ENCODE measurements at places on chromosomes 3 and 15.

GRCh38 chr3:11661052-11661656 is 17.4 kb upstream of the VGLL4 start:
- no peak for DNase-seq

- DNase-seq, result no peak
These were observed 196.7 kb downstream of the ISL2 start for GRCh38 chr15:76533060-76533820.

DNA sequence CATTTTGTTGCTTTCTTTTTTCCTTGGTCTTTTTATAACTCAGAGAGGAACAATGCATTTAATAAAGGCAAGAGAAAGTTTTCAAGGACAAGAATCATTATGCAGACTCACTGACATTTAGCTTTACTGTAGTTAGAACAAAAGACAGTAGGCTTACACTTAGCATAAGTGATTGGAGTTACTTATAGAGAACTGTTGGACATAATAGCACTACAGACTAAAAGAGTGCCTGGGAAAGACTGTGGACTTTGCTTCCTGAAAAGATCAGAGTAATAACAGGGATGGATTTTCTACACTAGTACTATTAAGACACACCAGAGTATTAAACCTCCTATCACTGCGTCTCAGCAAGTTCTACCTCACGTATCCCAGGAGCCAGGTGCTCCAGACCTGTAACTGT is 39.3 kb upstream of the SPRED1 start:
- DNase-seq, result no peak

DNA sequence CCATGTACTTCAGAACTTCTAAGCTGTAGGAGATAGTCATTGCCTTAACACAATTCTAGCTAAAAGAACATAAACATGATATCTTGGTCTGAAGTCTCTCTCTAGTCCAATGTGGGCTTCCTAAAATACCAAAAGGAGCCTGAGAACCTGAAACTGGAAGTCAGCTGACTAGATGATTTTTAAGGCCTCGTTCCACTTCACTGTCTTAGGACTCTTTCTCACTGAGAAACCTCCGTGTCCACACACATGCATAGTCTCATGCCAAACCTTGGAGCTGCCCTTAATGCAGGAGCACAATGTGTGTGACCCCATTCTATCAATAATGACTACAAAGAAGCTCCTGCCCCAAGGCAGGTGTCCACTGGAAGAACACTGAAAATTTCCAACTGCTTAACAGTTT is 87.7 kb downstream of the ETFA start:
- no peak for DNase-seq

DNA sequence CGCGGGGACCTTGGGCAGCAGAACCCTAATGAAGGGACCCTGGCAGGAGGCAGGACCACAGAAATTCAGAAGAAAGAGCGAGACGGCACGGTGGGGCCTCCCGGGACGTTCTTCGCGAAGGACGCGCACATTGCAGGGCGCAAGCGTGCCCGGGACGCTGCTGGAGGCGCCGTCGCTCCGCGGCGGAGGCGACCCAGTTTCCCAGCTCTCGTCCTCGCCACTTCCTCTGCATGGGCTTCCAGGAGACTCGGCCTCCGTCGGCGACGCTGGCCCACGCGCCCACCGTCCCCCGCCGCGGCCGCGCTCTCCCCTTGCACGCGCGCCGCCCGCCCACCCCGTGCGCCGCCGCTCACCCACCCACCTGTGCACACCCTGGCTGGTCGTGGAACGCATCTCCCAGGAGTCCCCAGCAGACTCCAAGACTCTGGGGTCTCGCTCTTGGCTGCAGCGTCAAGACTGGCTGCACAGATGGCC is 31.8 kb upstream of the SMAD3 start:
- no peak for DNase-seq

DNA sequence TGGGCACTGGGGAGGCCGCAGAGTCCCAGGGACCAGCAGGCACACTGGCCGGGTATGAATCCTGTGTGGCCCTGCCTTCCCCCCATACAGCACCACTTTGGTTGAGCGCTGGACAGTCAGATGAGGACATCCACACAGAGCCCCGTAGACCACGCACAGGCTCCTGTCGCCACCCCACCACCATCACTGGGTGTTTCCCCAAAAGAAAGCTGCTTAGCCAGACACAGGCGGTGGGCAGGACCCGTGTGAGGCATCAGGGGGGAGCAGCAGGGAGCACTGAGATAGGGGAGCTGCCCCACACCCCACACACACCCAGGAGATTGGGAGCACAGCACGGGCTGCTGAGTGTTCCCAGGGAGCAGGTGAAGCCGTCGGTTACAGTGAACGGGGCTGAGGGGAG is 42.4 kb upstream of the SLC41A3 start:
- no peak for DNase-seq

DNA sequence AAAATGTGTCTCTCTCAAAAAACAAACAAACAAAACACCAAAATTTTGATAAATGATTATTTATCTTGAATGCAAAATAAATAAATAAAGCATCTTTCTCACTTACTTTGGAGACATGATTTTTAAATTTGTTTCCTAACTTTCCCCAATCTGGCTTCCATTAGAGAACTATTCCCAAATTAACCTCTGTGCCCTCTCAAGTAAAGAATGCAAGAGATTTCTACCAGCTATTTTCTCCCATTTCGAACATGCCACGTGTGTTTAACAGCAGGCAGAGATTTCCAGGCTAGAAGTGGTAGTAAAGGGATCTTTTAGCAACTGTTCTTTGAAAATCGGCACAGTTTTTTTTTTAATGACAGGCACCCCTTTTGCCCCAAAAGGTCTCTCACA is 269.1 kb downstream of the SHQ1 start:
- DNase-seq, result no peak

DNA sequence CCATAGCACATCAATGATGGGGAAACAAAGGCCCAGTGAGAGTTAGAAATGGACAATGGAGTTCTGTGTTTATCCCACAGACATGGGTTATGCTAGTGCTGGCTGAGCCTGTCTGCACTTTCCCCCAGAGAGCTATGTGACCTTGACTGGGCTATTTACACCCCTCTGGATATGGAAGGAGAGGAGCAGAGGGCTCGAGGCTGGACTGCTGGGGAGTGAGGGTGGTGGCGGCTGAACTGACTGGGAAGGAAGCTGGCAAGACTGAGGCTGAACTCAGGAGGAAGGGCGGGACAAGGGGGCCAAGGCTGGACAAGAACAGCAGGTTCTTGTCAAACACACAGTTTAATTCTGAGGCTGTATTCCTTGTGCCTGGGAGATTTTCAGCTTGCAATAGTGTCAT is 10.8 kb upstream of the INSYN1 start:
- DNase-seq, result no peak

GRCh38 chr3:53137221-53137620 is 7.0 kb upstream of the RFT1 start:
- DNase-seq, result no peak

- no peak for DNase-seq
These were observed 363 bp downstream of the GTF2E1 start for GRCh38 chr3:120742849-120743365.

GRCh38 chr3:78761126-78761525 is 1006.7 kb downstream of the ROBO1 start:
- DNase-seq, result no peak

- DNase-seq, result no peak
These were observed 118.6 kb upstream of the PRICKLE2 start for GRCh38 chr3:64343689-64344430.

DNA sequence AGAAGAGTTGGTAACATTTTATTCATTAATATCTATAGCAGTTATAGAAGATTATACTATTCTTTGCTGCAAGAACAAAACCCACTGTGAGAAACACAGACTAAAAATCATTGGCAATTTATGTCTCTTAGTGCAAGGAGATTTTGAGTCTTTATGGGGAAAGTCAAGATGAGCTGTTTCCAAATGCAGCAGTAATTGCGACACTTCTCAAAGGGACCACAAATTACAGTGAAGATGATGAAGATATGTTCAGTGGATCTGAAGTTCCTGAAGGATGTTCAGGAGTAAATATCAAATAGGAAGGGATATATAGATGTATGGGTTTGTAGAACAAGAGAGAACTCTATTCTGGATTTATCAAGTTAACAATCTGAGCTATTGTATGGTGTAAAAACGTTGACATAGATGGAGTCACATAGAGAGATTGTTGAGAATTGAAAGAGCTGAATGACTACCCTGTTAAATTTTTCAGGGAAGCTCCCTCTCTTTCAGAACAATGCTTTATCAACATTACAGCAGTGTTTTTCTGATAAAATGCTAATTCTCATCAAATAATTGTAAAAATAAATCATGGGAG is 71.8 kb downstream of the DTWD1 start:
- DNase-seq, result no peak

GRCh38 chr15:52805351-52806283 is 15.5 kb upstream of the ONECUT1 start:
- no peak for DNase-seq

- no peak for DNase-seq
These were observed 379.7 kb downstream of the NAALADL2 start for GRCh38 chr3:175238801-175239200.

GRCh38 chr3:152511904-152512303 is 243.2 kb downstream of the MBNL1 start:
- DNase-seq, result no peak

- DNase-seq, result no peak
These were observed 39.3 kb downstream of the ADCY5 start for GRCh38 chr3:123409443-123410148.

GRCh38 chr15:84991014-84991712 is 9.5 kb downstream of the PDE8A start:
- no peak for DNase-seq

DNA sequence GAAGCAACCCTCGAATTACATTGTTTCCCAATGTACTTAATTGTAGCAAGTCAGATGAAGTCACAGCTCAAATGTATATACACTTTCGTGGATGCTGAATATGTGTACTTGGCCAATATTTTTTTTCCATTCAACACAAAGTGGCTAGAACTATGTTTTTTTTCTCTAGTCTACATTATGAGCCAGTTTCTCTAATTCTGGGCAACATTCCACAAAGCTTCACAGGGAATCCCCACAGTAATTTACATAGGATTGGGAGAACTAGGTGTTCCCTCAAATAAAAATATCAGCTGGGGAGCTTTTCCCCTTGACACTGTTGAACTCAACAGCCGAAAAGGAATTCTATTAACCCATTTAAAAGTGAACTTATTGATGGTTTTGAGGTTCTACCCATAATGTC is 493.1 kb downstream of the MECOM start:
- DNase-seq, result no peak

DNA sequence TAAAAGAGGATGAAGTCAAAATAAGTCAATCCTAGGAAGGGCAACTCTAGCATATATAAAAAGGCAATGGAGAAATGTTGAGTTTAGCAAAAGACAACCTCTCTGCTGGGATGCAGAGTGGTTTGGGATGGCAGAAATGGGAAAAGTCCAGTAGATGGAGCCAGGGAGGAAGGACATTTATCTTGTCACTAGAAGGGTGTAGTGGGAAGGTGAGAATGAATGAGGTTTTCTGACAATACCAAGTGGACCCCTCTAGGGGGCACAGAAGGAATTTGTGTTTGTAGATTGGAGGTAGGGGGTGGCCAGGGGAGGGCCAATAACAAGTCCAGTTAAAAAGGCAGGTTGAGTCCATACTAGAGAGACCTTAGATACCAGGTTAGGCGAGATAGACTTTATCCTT is 80.0 kb downstream of the THSD4 start:
- DNase-seq, result no peak

DNA sequence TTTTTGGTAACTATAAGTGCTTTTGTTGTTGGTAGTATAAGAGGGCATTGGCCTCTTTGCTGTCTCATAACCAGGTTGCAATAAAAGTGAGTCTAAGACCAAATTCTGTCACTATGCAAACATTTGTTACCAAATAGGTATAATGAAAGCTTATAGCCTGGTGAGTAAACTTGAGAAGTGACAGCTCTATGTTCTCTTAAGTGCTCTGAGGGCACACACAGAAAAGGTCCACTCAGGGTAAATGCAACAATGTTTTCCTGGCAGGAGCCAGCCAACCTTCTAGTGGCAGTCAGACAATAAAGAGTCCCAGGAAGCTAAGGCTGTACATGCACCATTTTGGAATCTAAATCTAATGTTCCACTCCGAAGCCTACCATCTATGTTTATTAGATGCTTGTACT is 262.1 kb upstream of the TGFBR2 start:
- no peak for DNase-seq

DNA sequence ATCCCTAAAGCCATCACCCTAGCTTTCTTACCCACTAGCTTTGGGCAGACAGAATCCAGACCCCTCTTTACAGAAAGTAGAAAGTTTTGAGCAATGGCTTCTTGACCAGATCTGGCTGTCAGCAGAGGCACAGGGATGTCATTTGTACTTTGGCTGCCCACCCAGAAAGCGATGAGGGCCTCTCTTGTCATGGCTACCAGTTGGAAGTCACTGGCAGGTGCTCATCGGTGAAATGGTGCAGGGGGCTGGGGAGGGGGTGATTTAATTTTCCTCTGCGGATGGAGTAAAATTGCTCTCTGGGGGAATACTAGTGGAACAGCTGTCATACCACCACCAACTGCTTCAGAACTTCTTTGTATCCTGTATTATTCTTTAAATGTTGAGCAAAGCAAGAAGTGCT is 393.7 kb downstream of the LSAMP start:
- DNase-seq, result no peak

DNA sequence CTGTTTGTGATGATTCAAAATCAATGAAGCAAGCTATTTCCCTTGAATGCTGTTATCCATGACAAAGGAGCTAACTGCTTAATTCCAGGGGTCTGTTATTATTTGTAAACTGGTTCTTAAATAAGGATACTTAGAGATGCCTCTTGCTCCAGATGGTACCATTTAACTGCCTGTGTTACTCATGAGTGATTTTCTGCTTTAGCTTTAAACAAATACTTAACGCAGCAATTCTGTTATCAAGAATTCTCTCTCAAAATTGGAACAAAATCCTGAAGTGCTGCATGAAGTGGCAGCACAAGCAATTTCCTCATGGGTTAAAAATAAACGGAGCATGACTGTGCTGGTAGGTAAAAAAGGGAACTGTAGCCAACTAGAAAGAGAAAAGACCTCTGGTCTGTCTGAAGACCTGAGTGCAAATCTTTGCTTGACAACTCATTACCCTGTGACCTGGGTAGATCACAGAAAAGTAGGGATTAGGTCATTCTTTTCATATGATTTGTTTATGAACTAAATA is 62.5 kb upstream of the GBE1 start:
- peak; percentile 28 for DNase-seq

DNA sequence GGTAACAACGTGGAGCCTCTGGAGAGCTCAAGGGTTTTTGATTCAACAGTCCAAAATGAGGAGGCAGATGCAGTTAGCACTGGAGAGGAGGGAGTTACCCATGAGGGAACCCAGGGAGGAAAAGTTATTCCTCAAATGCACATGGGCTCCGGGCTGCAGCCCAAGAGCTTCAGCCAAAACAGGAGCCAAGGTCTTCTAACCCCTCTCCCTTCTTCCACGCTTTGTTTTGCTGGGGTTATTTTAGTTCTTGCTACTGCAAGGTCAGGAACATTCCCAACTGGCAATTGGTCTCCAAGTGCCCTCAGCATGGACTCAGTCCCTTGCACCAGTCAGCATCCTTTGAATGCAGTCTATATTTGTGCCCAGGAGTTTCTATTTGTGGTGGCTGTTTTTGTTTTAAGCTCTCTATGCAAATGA is 90.0 kb downstream of the TGFBR2 start:
- peak; percentile 67 for DNase-seq

DNA sequence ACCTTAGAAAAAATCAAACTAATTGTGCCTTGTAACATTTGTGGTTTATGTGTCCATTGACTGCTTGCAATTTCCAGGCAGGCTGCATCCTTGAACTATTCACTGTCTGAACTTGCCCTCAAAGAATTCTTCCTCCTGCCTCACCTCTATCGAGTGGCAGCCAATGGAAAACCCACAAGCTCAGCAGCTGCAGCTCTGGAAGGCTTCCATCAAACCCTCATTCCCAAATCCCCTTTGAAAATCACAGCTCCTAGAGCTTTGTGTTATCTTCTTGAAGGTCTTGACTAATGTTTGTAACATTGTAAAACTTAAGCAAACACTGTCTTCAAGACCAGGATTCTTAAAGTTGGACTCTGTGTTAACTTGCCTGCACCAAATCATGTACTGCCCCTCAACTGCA is 81.1 kb downstream of the FILIP1L start:
- DNase-seq, result no peak
